ENCODE measurements at places on chromosomes 6 and 20.

- DNase-seq: no peak
These were observed 14.1 kb downstream of the FKBP5 start for GRCh38 chr6:35674594-35674993.

DNA sequence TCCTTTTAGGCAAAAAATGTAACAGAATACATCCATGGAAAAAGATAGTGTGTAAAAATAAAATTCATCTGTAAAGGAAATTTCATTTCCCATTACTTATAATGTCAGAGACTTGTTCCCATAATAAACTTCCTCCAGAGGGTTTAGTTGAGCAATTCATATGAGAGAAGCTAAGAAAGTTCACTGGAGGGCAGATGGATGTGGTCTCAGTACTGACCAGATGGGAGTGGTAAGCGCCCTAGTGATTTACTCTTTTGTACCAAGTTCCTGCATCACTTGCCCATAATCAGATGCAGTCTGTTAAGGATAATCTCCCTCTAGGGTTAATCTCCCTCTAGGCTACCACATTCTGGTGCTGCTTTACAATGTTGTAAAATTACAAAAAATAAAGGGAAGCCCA, 61.7 kb downstream of the ESF1 start:
- no peak for DNase-seq

DNA sequence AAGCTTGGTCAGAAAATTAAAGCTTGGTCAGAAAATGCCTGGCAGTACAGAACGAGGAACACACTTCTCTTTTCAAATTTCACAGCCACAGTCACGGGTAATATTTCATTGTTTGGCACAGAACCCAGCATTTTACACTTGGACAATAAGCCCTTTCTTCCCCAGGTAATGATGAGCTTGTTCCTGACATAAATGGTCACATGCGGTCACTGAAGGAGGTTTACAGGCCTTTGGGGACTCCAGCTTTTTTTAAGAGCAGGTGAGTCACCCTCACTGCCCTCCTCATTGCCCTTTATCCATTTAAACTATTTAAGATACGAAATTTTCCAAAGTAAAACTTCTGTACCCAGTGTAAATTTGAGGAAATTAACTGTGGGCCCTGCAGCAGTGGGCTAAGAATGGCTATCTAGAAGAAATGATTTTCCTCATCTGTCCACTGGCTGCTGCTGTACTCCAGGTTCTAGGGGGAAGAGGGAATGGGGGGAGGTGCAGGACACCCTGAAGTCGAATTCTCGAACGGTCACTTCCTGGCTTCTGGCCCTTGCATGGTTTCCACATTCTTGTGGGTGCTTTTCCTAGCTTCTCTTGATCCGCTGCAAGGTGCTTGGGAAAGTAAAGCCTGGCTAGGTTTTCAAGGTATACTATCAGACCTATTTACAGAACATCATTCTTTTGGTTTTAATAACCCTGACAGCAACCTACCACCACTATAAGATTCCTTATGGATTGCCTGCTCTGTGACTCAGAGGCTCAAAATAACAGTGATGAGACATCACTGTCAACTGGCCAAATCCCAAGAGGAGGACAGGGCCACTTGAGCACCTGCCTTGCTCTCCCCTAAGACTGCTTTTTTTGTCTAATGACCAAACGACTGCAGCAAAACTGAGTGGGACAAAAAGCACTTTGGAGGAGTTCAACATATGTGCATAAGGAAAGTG, 75.8 kb downstream of the PREP start:
- no peak for DNase-seq

DNA sequence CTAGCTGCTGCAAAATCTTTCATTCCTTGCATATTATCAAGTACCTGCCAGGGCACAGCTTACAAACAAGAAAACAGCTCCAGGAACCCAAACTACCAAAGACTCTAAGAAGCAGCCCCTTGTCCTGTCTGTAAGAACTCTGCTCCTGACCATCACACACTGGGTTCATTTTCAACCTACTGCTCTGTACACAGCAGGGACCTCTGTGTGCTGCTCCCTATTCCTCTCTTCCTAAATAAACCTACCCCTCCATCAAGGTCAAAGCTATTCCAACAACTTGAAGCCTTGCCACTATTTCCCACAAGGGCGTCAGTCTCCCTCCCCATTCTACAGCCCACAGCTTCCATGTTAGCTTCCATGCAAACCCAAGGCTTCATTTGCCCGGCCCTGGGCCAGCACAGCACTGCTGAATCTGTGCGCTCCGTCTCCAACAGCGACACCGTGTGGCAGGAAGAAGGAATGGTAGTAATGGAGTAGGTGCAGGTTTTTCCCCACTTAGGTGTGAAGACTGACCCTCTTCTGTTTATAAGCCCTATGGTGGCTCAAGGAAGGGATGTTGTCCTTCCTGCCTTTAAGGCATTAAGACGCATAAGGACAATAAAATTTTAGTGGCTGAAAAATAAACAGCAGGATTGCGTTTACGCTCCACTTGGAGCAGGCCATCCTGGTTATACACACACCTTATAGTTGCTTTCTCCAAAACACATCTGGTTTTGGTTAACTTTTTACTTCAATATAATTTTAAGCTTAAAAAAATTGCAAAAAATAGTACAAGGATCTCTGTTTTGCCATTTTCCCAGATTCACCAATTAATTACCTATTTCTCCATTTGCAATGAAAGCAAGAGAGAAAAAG, 115.2 kb upstream of the NXT1 start:
- DNase-seq: no peak

- DNase-seq: no peak
These were observed 8.9 kb upstream of the MLN start for GRCh38 chr6:33812669-33813068.

GRCh38 chr6:24019830-24020229, 106.2 kb upstream of the NRSN1 start:
- DNase-seq: no peak

GRCh38 chr20:61666471-61666832, 399.2 kb downstream of the TAF4 start:
- DNase-seq: no peak

- DNase-seq: no peak
These were observed 211.0 kb downstream of the WDR27 start for GRCh38 chr6:169490830-169491229.

DNA sequence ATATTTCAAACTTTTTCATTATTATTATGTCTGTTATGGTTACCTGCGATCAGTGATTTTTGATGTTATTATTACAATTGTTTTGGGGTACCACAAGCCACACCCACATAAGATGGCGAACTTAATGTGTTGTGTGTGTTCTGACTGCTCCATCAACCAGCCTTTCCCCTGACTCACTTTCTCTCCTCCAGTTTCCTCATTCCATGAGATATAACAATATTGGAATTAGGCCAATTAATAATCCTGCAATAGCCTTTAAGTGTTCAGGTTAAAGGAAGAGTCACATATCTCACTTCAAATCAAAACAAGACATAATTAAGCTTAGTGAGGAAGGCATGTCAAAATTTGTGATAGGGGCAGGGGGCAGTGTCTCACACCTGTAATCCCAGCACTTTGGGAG, 16.3 kb upstream of the POPDC3 start:
- DNase-seq: no peak

DNA sequence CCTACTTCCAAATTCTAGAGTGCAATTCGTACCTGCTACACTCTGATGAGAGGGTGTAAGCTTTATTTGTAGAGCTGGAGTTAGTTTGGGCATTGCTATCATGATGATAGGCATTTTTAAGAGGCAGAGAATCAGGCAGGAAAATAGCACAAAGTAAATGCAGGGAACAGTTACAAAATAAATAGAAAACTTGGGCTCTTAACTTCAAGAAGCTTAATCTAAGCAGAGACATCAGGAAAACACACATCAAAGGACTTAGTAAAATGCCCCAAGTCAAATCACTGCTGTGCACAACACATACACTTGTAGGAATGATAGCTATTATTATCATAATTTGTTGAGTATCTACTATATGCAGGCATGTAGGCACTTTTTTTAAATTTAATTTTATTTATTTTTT, 381.2 kb downstream of the CD83 start:
- DNase-seq: no peak

DNA sequence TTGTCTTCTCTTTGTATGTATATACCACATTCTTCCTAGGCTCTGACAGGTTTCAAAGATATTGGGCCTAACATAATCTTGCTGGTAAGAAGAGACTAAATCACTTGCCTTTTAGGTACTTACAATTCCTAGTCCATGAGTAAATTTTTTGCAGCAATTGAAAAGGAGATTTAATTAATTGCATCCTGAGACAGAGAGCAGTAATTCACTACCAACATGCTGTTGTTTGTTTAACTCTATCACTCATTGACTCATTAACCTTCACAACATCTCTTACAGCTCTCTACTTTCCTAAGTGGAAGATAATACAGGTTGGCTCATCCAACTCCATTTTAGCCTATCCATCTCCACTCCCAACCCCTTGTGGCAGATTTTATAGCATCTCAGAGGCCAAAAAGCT, 280.4 kb downstream of the ALDH8A1 start:
- no peak for DNase-seq

DNA sequence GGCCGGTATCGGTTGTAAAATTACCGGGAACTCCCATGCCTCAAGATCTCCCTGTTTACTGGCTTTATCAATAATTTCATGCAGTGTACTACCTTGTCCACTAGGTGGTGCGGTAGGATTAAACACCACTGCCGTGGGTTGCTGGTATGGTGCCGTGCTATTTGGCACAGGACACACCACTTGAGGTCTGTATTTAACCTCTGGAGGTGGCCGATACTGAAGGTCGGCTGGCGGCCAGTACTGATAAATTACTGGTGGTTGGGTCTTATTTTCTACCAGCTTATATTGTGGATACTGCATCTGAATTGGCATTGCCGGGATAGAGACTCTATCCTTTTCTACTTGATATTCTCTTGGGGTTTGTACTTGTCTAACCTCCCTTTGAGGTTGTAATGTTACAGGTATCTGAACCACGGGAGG, 14.3 kb upstream of the PTCRA start:
- peak; percentile 58 for DNase-seq

GRCh38 chr6:82702574-82702973, 339.0 kb downstream of the TPBG start:
- no peak for DNase-seq

Measured in AG09319 (cell line).